ENCODE measurements at places on chromosomes 1 and 21.

- DNase-seq: no peak
Observed at GRCh38 chr21:39012326-39013230, 170.7 kb downstream of the PSMG1 start.

DNA sequence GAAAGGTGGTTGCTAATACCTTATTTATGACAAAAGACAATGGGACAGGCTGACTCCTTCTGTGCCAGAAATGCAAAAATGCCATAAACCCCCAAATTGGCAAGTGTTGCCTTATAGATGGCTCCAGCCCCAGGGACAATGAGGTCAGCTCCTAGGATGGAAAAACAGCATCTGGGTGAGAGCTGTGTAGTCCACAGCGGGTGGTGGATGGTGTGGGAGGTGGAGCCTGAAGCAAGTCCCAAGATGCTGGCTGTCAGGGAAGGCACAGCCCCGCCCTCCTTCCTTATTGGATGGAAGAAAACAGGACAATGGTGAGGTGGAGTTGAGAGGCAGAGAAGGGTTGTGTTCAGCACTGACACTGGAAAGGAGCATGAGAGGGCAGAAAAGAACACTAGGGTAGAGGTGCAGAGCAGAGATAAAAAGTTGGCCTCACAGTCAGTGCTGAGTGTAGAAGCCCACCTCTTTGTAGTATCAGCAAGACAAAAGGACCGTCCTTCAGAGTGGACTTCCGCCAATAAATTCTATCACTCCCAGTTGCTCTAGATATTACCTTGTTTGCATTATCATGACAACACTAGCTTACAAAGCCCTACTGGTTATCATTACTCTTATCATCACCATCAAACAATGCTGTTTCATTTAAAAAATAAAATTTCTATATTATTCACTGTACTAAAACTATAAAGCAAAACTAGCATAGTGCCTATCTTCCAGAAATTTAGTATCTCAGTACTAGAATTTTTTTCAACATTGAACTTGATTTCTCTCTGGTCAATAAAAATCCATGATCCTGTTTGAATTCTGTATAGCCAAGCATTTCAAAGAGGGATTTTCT is 3.7 kb upstream of the SDE2 start:
- DNase-seq: no peak

GRCh38 chr1:76905876-76906595 is 38.8 kb downstream of the ST6GALNAC5 start:
- DNase-seq: no peak

DNA sequence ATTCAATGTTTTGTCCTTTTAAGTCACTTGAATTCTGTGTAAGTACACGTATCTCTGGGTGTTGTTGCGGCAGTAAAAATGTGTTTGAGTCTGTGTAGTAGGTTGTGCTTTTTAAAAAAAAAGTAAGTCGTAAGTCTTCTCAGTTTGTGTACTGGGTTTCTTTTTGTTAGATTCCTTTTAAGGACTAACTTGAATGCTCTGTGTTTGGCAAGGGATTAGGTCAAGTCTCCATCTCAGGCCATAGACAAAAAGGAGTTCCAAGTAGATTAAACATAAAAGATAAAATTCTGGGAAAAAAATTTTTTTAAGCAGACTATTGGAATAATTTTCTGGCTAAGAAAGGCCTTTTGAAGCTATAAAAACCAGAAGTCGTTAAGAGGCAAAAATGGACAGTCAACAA is 113.1 kb downstream of the ATP5PO start:
- no peak for DNase-seq

DNA sequence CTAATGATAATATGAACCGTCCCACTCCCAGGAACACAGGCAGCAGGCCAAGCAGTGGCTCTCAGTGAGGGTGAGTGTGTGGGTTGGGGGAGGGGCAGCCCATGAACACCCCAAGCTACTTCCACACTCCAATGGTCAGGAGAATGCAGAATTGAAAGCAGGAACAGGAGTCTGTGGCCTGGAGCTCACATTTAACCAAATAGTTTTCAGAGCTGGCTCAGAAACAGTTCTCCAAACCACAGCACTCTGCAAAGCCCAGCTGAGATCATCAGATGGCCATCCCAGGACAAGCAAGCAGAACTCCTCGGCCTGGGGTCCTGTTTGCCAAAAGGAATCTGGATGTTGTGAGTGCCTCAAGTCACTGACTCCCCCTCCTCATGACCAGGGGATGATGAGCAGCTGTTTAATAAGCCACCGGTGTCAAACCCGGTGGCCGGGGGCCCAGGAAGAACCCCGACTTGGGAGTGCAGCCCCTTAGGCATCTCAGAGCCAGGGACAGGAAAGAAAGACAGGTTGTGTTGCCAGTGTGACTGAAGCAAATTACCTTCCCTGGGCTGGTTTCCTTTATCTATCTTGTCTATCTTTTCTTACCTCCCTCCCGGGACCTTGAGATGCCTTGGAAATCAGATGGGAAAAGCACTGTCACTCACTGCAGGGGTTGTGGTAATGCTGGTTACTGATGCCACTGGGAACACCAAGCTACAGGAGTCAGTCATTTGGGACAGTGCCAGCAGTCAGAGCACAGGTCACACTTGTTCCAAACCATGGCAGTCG is 20.4 kb downstream of the DEGS1 start:
- DNase-seq: no peak

DNA sequence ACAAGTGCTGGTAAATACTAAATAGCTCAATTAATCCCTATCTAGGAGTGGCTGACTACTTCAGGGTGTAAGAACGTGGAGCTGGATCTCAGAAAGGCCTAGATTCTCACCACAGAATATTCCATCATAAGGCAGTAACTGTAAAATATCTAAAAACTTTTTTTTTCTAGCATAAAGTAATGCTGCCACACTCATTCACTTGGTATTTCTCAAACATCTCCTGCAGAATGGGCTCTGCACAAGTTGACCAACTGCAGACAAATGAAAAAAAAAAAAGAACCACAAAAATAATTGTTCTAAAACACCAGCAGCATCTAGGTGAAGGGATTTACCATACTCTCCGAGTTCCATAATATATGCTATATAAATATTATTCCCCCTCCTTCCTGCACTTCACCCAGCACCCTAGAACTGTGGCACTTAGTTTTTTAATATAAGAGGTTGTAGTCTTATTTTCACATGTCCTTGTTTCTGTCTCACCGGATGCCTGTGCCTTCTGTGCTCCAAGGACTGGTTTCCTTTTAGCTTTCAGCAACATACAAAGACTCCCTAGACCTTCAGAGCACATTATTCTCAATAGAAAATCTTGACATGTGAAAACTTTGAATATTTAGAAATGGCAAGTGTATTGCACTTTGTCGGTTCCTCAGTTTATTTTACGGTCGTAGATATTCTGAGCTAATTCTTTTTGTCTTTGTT is 8.9 kb downstream of the VSIG8 start:
- DNase-seq: peak; percentile 25

DNA sequence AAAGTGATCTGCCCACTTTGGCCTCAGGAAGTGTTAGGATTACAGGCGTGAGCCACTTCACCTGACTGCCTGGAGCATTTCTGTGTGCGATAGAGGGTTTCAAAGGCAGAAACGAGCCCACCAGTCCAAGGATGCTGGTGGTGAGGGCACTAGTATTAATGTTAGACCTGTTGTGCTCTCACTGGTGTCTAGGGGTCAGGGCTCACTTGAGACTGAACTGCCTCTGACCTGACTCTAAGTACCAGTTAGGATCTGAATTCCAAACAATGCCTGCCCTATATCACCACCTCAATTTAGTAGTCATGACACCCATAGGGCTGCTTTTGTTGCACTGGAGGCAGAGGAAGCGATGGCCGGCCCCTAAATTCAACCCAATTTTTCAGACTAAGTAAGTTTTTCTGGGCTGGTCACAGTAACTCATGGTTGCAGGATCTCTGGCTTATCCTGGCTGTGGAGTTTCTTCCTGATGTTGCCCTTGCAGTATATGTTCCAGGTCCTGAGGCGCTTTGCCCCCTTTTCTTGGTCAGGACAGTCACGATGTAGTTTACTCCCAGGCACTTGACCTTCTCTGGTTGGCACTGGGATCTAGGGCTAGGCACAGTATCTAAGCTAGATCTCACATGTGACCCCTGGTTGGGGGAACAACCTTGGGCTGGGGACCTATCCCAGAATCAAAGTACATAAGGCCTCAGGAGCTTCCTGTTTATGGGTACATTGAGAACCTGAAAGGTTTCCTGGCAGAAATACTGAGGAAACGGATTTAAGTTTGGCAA is 4.5 kb downstream of the CCDC17 start:
- DNase-seq: no peak

DNA sequence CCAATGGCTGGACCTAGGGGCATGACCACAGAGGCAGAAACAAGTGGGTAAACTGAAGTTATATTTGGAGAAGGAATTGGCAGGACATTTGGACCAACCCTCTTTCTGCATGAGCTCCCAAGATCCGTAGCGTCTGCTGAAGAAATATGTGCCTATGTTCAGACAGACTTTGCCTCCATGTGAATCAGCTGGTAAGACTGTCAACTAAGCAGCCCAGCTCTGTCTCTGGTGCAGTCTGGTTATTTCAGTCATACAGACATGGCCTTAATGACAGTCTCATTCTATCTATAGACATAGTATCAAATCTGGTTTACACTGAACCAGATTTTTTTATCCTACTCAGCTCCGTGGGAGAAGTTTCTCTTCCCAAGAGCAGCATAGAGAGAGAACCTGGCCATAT is 63.1 kb upstream of the PBX1 start:
- no peak for DNase-seq

DNA sequence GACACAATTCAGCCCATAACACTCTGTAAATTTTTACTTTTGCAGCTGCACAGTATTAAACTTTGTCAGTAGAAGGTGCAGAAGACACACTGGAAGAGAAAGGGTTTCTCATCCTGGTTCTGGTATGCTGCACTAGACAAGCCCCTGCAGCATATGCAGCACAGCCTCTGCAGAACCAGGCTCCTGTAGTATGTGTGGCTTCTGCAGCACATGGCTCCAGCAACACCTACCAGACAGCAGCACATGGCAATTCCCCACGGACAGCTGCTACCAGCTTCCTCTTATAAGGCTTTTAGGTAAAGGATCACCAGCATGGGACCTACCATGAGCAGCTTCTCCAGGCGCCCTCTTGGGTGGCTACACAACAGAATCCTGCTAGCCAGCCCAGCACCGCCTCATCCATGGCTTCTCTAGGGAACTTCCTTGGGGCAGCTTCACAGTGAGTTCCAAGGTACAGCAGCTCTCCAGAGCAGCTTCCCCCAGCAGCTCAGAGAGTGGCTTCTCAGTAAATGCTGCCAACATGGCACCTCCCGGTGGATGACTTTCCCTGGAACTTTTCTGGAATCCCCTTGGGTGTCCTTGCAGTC is 534.4 kb upstream of the CXADR start:
- DNase-seq: no peak

GRCh38 chr1:232622981-232623380 is 7.0 kb downstream of the SIPA1L2 start:
- no peak for DNase-seq

GRCh38 chr21:44903050-44903685 is 17.5 kb downstream of the ITGB2 start:
- DNase-seq: no peak

- no peak for DNase-seq
Observed at GRCh38 chr21:42221581-42222345, 2.8 kb downstream of the ABCG1 start.

- DNase-seq: no peak
Observed at GRCh38 chr1:22141554-22142314, 1.2 kb downstream of the WNT4 start.

DNA sequence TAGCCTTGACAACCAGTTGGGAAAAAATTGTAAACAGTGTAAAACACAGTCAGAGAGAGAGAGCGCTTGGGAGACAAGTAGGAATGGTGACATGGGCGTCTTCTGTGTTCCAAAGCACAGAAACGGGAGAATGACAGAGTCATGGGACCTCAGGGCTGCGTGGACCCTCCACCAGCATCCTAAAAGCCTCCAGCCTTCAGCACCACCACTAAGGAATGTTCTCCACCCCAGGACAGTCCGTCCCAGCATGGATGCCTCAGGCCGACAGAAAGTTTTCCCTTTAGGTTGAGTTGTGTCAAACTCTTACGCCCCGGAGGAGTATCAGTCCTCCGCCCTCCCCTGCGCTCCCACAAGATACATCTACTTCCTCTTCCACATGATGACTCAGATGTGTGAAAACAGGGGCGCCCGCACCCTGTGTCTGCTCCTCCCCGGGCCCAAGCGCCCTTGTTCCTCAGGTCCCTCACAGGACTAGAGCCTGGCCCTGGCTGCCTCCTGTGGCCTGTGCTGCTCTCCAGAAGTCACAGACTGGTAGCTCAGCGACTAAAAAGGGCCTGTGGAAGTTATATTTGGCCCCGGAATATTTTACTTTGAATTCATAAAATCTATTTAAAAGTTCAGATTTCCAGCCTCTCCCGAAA is 63.9 kb upstream of the EFHD2 start:
- DNase-seq: peak; percentile 81

DNA sequence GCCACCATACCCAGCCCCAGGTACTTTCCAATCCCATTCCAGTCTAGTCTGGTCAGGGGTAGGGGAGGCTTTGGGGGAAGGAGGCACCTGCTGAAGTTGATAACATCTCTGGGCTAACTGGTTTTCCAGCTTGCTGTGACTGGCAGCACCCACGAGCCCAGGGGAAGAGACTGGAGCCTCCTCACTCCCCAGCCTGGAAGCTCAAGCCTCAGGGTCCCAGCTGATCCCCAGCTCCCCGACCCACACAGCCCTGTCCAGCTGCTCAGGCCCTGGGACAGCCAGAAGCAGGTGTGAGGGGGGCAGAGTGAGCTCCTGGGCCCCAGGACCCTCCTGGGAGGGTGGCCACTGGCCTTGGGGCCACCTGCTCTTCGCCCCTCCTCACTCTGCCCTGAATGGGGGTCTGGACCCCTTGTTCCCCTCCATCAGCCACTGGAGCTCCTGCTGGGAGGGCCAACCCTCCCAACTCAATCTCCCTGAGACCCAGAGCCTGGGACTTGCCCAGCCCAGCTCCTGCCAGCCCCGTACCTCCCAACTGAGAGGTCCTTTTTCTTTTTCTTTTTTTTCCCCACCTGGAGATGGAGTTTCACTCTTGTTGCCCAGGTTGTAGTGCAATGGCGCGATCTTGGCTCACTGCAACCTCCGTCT is 23.5 kb upstream of the RNU1-4 start:
- no peak for DNase-seq

- DNase-seq: no peak
Observed at GRCh38 chr1:227905573-227906487, 41.9 kb downstream of the WNT9A start.

- no peak for DNase-seq
Observed at GRCh38 chr1:24898909-24899439, 31.1 kb downstream of the RUNX3 start.

DNA sequence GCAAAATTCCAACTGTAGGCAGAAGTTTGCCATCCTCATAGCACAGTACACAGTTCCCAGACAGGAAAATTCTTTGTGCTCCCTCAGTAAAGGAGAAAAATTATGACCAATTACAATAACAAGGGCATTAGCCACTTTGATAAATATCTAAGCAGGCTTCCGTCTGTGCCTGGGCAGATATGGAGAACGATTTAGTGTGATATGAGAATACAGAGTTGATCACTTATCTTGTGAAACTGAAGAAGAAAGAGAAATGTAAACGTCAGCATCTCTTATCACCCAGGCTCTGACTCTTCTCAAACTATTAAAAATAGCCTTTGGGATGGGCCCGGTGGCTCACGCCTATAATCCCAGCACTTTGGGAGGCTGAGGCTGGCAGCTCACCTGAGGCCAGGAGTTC is 54.5 kb upstream of the TIAM1 start:
- DNase-seq: no peak

- no peak for DNase-seq
Observed at GRCh38 chr1:113106910-113107309, 33.9 kb downstream of the LRIG2 start.

- no peak for DNase-seq
Observed at GRCh38 chr1:51421964-51422363, 91.6 kb upstream of the TTC39A start.

All from activated CD8-positive, alpha-beta T cell treated with anti-CD3 and anti-CD28 coated beads, Interleukin-2, amount 10 ng/mL, durations not matched to agents 7 days and 5 days (primary cell).